ENCODE measurements at places on chromosomes 5 and 9.

GRCh38 chr9:135478829-135479468 lies 633 bp upstream of the PPP1R26 start:
- no peak for DNase-seq

DNA sequence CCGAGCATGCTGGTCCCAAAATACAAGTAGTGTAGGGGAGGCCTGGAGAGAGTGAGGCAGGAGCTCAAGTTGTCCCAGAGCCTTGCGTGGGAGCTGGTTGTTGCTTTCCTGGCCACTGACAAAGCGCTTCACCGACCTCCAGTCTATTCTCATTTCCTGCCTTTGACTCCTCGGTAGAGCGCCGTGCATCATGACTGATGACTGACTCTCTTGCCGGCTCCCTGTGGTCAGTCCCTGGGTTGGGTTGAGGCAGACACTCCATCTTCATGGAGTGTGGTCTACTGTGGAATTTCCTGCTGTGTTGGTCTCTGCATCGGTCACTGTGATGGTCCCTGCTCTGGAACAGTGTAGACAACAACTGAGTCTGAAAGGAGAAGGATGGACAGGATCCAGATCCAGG lies 175.1 kb upstream of the S1PR3 start:
- no peak for DNase-seq

GRCh38 chr9:133379153-133380086 lies 3.3 kb downstream of the STKLD1 start:
- DNase-seq, result no peak

DNA sequence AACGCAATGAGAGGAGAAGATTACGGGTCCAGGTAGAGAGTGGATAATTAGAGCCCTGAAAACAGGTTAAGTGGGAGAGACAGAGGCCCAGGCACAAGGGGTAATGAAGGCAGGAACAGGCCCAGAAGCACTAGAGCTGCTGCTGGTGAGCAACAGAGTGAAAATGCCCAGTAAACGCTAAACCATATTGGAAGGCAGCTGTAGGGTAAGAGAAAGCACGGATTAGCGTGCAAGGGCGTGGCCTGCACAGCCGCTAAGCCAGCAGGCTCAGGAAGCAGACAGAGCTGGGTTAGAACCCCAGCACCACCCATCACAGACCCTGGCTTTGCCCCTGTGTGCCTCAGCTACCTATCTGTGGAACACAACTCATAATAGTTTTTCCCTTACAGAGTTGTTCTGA lies 93.2 kb downstream of the PAX5 start:
- no peak for DNase-seq

DNA sequence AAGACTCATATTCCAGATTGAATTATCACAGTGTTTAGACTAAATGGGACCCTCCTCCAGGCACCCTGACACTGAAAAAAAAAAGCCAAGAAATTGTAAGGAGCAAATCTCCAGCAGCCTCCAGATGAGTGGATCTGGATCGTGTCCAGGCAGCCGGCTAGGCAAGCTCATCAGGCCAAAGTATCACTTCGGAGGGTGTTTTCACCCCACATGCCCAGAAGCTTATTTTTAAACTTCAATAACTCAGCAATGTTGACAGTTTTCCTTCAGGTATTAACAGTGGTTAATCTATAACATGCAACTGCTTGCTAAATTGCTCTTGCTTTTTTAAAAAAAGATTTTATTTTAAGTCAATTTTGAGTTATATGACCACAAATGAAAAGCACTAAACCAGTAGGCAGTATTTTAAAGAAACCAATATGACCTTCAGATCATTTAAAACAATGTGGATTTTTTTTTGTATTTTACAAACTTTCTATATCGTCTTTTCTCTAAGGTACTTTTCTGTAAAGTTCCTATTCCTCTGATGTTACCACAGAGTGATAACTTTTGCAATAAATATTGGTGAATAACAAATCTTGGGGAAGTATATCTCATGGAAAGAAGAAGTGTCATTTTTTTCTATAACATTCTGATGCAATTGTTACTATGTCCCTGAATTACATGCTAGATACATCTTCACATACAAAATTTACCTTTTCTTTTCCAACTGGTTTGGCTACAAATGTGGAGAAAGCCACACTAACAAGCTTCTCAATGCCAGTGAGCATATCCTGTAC lies 30.7 kb downstream of the ACOT12 start:
- no peak for DNase-seq

- DNase-seq, result no peak
Measured at GRCh38 chr9:94725293-94725692, 1.2 kb upstream of the AOPEP start.

DNA sequence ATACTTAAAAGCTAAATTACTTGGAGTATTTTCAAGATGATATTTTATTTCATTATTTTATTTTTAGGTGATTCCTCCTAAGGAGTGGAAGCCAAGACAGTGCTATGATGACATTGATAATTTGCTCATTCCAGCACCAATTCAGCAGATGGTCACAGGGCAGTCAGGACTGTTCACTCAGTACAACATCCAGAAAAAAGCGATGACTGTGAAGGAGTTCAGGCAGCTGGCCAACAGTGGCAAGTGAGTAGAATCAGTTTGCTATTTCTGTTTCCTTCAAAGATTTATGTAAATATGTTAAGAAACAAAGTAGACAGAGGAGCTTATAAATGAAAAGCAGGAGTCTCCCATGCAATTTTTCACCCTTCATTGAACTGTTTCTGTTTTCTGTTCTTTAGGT lies 47.8 kb downstream of the KDM4C start:
- no peak for DNase-seq

DNA sequence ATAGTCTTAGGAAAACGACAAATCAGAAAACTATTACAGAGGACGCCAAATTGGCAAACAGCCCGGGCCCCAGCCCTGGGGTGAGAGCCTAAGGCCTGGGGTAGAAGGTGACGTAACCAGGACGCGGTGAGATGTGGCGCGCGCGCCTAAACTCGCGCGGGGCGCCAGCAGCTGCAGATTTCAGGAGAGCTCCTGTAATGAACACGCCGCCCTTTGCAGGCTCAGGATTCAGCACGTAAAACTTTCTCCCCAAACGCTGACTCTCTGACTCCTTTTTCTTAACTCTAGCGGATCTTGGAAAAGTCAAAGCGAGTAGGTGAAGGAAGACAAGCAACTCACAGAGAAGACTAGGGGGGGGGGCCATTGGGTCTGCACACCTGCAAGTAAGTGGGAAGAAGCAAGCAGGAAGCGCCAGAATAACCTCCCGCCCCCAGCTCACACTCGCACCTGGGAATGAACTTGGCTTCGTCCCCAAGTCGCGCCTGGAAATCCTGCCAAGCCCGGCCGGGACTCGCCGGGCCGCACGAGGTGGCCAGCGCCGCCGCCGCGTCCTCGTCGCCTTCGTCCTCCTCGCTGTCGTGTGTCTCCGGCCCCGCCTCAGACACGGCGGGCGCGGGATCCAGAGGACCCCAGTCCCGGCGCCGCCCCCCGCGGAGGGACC lies 822 bp downstream of the RASEF start:
- no peak for DNase-seq

- DNase-seq, result no peak
Measured at GRCh38 chr5:68406767-68407241, 191.2 kb downstream of the PIK3R1 start.

- DNase-seq, result no peak
Measured at GRCh38 chr9:4793459-4794395, 983 bp downstream of the RCL1 start.

- DNase-seq, result no peak
Measured at GRCh38 chr9:131968632-131969031, 111.0 kb downstream of the MED27 start.

DNA sequence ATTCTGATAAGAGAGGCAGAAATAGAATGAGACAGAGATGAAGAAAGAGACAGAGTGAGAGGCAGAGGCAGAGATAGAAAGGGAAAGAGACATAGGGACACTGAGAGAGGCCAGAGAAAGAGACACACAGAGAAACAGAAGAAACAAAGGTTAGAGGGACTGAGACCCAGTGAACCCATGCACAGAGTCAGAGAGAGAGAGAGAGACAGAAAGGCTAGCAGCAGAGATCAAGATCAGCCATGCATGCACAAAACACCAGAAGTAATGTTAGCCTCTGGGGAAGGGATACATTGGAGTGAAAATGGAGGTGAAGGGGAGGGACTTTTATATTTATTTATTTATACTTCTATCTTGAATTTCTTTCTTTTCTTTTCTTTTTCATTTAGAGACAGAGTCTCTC lies 14.1 kb upstream of the SPARC start:
- no peak for DNase-seq

GRCh38 chr9:98364086-98364485 lies 108.6 kb upstream of the TBC1D2 start:
- no peak for DNase-seq

- DNase-seq, result no peak
Measured at GRCh38 chr9:14111696-14112095, 202.2 kb downstream of the NFIB start.

GRCh38 chr5:8949908-8950307 lies 596.0 kb downstream of the SEMA5A start:
- DNase-seq, result no peak
